LNCaP clone FGC (cell line): ENCODE measurements at places on chromosomes 2 and 18.

- DNase-seq: no peak
These were observed 331.0 kb downstream of the METTL4 start for GRCh38 chr18:2240311-2240705.

GRCh38 chr18:75489493-75490190 is 62.1 kb upstream of the SMIM21 start:
- DNase-seq: no peak

GRCh38 chr2:29213888-29214291 is 98.7 kb downstream of the CLIP4 start:
- no peak for DNase-seq

DNA sequence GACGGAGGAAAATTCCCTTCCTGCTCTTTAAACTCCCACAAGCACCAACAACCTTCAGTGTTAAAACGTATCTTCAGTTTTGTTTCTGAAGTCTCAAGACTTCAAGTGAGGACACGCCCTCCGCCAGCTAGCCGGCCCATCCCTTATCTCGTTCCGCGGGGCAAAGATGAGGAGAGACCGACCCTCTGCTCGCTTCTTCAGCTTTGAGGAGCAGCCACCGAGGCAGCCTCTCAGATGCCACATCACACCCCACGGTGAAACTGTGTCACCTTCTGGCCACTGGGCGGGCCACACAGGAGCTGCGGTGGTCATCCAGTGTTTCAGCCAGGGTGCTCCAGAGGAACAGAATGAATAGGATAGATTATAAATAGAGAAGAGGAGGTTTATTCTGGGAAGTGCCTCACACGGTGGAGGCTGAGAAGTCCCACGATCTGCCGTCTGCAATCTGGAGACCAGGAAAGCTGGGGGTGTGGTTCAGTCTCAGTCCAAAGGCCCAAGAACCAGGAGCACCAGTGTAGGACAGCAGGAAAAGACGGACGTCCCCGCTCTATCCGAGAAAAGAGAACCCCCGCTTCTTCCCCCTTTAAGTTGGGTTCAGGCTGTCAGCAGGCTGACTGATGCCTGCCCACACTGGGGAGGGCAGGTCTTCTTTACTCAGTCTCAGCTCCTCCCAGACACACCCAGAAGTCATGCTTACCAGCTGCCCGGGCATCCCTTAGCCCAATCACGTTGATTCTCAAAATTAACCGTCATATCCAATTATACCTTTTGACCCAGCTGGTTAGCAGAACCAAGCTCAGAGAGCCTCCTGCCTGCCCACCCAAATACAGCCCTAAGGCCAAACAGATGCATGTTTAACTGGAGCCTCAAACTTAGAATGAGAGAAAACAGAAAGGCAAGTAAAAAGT is 399.7 kb upstream of the ID2 start:
- DNase-seq: no peak

- no peak for DNase-seq
These were observed 51.0 kb downstream of the TSHZ1 start for GRCh38 chr18:75261430-75262223.

GRCh38 chr2:176960736-176961520 is 251.7 kb upstream of the HNRNPA3 start:
- no peak for DNase-seq
